ENCODE measurements at places on chromosomes 3 and 15.

GRCh38 chr3:114669614-114670013 is 375.8 kb downstream of the TIGIT start:
- DNase-seq = no peak

GRCh38 chr15:26029146-26029545 is 166.0 kb upstream of the ATP10A start:
- DNase-seq = no peak

GRCh38 chr15:69392352-69392751 is 21.8 kb upstream of the KIF23 start:
- DNase-seq = no peak

DNA sequence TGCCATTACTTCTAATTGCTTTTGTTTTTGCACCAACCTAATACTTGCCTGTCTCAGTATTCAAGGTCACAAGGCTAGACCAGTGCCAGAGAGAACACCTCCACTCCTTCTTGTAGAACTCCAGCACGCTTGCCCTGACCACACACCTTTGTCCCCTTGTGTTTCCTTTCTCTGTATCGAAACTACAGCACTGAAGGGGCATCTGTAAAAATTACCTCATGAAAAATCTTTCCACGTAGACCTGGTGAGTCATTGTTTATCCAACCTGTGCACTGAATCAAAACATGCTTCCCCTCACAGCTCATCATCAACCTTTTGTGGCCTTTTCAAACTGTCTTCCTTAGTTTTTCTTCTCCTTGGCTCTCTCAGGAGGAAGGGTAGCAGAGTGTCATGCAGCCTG is 259.5 kb downstream of the THRB start:
- DNase-seq = no peak

DNA sequence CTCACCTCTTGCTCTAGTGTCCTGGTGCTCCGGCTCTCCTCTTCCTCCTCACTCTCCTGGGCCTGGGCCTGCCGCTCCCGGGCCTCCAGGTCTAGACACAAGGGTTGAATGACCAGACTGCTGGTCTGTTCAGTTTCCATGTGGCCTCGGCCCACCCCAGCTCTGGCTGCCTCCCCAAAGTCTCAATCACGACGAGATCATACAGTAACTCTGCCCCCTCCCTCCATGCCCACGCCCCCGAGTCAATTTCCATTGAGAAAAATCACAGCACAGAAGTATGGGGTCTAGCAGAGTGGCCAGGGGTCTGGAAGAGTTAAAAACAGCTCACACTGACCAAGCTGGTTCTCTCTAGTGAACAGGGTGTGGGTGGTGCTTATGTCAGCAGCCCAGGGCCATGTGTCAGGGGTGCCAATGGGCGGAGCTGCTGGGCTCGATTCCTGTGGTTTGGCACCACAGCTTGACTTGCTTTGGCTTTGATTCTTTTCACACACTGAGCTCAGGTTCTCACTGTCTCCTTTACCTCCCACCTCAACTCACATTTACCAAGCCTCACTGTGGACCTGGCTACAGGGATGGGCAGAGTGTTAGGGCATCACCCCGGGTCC is 6.9 kb downstream of the C15orf62 start:
- no peak for DNase-seq

GRCh38 chr3:117019082-117019713 is 309.6 kb downstream of the TUSC7 start:
- peak; percentile 83 for DNase-seq

DNA sequence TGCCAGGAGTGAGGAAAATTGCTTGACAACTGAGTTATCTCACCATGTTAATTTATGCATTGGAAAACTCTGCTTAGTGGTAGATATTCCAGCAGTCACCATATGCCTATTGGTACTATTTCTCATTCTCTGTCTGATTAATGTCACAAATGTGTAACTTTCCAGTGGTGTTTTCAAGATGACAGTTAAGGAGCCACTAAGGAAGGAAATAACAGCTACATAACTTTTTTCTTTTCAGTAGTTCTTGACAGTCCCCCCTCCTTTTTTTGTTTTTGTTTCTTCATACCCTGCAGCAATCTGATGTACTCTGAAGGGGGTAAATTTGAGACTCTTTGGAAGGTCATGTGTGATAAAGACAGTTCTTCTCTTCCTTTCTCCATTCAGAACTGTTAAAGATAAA is 13.1 kb downstream of the RASA2 start:
- DNase-seq = no peak

GRCh38 chr3:179544981-179545645 is 17.6 kb upstream of the ACTL6A start:
- no peak for DNase-seq

GRCh38 chr3:169390741-169391305 is 272.7 kb downstream of the MECOM start:
- DNase-seq = no peak

DNA sequence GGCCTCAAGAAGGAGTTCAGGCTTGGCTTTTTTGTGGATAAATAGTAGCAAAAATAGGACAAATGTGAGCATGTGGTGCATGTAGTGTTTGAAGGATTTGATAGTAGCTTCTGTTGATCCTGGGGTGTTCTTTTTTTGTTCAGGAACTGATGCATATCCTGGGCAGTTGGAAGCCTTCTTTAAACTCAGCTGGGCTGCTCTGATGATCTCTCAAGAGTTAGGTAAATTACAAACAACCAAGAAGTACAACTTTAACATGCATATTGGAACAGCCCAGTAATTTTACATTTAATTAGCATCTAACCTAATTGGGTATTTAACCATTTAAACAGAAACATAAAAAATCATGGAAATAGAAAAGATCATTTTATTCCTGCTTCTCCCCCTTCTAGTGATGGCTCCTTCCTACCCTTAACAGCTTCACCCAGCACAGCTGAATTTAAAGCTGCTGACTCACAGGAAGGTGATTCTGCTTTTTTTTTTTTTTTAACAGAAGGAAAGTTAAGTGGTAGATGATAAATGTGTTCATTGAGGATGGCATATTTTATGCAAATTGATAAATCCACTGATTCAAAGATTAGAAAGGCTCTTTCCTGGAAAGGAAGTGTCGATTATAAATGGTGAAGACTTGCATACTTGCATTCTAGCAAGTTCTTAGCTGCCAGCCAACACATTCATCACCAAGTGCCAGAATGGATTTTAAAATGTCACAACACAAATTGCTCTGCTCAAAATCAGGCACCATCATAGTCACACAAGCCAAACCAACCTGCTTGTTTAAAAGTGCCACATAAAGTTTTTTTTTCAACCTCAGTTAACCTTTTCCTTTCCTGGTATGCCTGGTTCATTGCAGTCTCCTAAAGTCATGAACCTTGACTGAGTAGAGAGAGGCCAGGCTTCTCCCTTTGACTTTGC is 20.0 kb downstream of the SLC35G2 start:
- DNase-seq = no peak

DNA sequence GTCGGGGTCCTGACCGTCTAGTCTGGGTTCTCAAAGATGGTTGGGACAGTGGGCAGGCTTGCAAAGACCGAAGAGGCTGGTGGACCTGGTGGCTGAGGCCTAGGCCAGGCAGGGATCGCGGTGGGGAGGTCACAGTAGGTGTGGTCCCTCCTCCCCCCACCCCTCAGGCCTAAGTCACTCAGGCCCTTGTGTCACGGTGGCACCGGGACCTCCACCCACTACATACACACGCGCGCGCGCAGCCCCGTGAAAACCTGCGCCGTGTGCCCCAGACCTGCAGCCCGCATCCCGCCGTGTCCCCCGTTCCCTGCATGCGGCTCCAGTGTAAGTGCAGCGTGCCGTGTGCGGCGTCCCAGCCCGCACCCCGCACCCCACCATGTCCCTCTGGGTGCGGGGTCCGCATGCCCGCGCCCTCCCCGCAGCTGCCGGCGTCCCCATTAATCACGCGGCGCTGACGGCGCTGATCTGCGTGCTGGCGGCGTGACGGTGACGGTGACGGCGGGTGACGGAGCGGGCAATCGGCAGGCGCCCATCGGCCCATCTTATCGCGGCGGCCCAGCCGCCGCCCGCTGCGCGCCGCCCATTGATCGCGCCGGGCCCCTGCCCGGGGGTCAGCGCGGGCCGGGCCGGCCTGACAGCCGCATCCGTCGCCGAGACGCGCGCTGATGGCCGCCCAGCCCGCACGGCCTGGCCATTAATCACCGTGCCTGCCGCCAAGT is 24.4 kb downstream of the SEC61A1 start:
- DNase-seq = peak; percentile 33

DNA sequence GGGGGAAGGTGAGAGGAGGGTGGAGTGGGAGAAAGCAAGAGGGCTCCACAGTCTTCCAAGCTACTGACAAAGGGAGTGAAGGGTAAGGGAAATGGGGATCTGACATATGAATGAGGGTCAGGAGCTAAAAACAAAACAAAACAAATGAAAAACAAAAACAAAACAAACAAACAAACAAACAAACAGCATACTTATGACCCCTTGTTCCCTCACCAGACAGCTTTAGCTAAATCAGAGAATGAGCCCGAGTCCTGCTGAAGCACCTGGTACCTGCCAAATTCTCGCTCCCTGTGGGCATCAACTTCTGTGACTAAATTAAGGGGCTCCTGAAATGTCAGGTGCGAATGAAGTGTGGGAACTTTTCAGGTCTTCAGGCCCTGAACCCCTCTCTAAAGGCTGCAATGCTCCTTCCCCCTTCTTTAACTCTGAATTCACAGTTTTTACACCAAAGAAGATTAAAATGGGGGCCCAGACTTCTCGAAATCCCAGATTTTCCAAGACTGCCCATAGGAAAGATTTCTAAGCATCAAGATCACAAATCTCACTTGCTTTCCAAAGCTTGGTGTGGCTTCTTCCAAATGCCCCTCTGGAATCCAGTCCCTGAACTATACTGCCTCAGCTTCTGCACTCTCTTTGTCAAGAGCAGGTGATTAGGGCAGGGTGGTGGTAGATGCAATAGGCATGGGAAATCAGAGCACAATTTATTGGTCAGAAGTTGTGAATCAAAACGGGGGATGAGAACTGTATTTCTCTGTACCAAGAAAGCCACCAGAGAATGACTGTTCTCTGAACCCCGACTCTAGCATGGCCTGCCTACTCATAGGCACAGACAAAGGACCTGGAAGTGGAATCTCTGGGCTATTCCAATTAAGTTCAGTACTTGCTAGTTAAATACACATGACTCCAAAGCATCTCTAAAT is 40.9 kb downstream of the ZIC4 start:
- no peak for DNase-seq

DNA sequence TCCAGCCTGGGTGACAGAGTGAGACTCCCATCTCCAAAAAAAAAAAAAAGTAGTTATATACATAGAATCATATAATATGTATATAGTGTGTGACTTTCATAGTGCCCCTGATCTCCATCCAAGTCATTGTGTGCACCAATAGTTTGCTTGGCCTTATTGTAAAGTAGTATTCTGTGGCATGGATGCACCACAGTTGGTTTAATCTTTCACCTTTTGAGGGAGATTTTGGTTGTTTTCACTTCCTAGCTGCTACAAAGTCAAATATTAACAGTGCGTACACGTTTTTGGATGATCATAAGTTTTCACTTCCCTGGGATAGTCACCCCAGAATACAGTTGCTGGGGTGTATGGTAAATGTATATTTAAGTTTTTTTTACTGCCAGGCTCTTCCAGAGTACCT is 162.8 kb downstream of the PTPRG start:
- DNase-seq = no peak

GRCh38 chr3:48236531-48236930 is 4.4 kb upstream of the ZNF589 start:
- no peak for DNase-seq

GRCh38 chr15:101107625-101108460 is 144.0 kb downstream of the CHSY1 start:
- DNase-seq = no peak

DNA sequence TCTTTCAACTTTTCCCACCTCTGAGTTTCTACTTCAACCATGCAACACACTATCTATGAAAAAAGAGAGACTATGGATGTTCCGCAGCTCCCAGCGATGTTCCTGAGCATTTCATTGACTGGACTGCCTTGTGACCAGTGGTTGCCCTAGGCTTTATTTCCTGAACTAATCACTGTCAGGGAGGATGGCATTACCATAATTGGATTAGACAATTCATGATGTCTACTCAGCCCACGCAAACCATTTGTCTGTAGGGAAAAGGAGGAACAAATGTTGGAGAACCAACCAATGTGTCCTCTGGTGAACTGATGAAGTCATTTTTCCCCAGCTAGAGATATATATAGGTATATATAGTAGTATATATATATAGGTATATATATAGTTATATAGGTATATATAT is 229.3 kb upstream of the MCTP2 start:
- DNase-seq = peak; percentile 66

GRCh38 chr3:186998937-186999368 is 68.6 kb downstream of the ST6GAL1 start:
- no peak for DNase-seq

- DNase-seq = peak; percentile 30
Measured at GRCh38 chr15:51267051-51267702, 71.2 kb downstream of the CYP19A1 start.

DNA sequence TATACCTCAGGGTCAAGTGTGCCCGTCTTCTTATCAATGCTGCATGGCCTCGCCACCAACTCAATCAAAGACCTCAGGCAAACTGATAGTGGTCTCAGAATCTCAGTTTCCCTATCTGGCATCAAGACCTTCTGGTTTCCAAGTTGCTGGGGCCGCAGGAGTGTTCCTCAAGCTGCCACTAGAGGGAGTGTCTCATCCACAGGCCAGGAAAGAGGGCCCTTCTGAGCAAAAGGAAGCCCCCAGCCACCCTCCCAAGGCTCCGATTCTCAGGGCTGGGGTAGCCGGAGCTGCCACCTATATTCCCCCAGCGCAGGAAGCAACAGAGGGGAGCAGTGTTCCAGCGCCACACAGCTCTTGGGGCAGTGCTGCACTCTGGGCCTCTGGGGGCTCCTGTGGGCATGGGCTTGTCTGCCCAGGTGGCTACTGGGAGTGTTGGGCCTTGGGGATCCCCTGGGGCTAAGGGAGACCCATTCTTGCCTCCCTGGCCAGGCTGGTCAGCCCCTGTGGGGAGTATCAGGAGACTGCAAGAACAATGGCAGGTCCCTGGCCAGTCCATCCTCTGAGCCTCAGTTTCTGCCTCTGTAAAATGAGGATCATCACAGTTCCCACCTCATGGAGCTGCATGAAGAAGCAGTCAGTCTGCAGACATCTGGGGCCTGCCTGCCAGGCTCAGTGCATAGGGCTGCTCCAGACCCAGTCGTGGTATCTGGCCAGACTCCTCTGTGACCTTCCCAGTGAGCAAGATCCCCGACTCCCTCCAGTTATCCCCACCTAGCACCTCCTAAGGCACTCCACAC is 23.4 kb upstream of the SEC13 start:
- DNase-seq = peak; percentile 53

GRCh38 chr3:170346481-170347392 is 10.8 kb upstream of the SKIL start:
- DNase-seq = no peak

DNA sequence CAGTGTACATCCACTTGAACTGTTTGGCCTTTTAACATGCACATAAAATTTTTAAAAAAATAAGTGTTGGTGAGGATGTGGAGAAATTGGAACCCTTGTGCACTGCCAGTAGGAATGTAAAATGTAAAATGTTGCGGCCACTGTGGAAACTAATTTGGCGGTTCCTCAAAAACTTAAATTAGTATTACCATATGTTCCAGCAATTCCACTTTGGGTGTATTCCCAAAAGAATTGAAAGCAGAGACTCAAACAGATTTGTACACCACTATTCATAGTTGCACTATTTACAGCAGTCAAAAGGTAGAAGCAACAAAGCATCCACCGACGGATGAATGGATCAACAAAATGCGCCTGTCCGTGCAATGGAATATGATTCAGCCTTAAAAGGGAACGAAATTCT is 55.2 kb upstream of the SEC61A1 start:
- DNase-seq = no peak

GRCh38 chr3:129233538-129233937 is 15.9 kb upstream of the COPG1 start:
- no peak for DNase-seq

- no peak for DNase-seq
Measured at GRCh38 chr3:6251612-6252400, 609.1 kb upstream of the GRM7 start.

GRCh38 chr15:80184554-80184953 is 31.8 kb downstream of the FAH start:
- no peak for DNase-seq
